ENCODE measurements at places on chromosomes 3 and 15. TPM values are rescaled to one million over a fixed set of nuclear protein-coding genes. Genes with fewer than 3 reads are reported as not detected.

Gene BAHD1
- total RNA-seq, result 15.4 TPM

Gene NDUFAF3
- total RNA-seq, result 228 TPM

Gene ALDH1A3
- total RNA-seq, result not detected

Gene CDC25A
- total RNA-seq, result 17.1 TPM

All from Karpas-422 (cell line).